ENCODE measurements at places on chromosomes 16 and 17. TPM values are rescaled to one million over a fixed set of nuclear protein-coding genes. Genes with fewer than 3 reads are reported as not detected.
A peak's percentile ranks its signal among the peaks of the same experiment; 100 is the strongest.

DNA sequence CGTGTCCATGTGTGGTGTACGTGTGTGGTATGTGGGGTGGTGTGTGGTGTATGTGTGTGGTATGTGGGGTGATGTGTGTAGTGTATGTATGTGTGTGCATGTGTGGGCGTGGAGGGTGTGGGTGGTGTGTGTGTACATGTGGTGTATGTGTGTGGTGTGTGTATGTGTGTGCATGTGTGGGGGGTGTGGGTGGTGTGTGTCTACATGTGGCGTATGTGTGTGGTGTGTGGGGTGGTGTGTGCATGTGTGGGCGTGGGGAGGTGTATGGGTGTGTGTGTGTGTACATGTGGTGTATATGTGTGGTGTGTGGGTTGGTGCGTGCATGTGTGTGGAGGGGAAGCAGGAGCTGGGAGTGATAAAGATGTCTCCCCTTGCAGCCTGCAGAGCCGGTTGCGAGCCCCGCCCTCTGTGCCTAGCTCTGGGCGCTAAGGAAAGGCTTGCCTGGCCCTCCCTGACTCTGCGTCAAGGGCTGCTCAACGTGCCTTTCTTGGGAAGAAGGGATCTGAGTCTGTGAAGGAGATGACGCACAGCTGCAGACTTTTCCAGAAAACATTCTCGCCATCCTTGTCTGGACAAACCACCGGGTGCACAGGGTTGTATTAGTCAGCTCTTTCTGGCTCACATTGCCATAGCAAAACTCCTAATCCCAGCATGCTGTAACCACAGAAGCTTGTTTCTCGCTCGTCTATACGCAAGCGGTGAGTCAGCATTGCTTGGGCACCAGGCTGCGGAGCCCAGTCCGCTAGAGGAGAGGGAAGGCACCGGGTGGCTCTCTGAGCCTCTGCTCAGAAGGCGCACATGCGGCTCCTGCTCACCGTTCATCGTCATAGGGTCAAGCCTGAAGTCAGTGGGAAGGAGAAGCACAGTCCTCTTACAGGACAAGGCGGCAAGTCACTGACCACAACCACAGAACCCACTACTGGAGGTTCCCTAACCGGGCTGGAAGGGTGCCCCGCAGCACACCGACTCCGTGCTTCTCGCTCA is 2.0 kb upstream of the CD300H start:
- H3K27ac ChIP-seq: no peak overlapping the region
- H3K36me3 ChIP-seq: no peaks in the 10 kb centered on the region
- H3K4me3 ChIP-seq: no peak overlapping the region
- peaks cover 2% of the 10 kb centered on the region for H3K4me1 ChIP-seq

DNA sequence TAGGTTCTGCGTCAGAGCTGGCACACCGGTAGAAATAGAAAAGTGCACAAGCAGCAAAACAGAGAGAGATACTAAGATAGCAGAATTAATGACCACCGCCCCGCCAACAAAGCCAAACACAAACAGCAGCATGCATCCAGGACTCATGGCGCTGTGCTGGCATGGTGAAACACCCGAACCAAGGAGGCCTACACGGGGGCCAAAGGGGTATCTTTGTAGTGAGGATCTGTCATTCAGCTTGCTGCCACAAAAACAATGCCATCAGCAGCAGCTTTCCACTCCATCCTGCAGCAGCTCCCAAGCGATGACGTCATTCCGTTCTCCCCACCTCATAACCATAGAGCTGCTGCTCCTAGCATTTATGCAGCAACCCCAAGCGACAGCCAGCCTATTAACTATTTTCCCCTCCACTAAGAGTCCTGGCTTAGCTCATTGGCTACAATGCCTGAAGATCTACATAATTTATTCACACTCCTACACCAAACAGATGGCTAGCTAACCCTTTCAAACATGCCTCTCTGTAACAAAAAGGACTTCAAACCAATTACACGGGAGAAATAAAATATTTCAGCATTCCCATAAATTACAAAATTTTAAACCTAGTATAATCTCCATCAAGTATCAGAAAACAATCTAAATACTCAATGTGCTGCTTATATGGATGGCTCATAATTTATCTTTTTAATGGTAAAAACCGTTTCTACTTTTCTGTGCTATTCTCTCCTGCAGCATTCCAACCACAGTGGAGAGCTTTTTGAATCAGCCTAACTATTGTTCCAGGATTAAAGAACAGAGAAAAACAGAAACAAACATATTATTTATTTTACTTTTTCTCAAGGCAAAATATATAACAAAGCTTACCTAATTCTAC is 73.9 kb downstream of the SPAG9 start:
- peak overlapping the region; percentile 69 for H3K27ac ChIP-seq
- peaks cover 7% of the 10 kb centered on the region for H3K4me1 ChIP-seq
- H3K27me3 ChIP-seq: no peaks in the 10 kb centered on the region

DNA sequence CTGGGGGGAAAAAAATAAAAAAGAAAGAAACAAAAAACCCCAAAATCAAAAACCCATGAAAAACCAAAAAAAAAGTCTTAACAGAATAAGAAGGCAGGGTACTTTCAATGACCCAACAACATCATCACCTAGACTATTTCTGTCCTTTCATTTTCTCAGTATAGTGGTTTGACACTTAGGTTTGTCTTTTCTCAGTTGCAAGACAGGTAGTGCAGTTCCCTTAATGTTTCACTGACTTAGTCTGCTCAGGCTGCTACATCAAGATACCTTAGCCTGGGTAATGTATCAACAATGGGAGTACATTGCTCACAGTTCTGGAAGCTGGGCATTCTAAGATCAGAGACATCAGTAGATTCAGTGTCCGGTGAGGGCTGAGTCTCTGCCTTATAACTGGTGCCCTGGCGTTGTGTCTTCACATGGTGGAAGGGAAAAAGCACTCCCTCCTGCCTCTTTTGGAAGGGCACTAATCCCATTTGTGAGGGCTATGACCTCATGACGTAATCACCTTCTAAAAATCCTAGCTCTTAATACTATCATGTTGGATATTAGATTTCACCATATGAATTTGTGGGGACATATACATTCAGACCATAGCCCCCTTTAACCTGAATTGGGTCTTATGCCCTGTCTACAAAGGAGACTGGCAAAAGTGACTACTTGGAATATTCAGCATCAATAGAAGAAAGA is 362.3 kb upstream of the RBFOX1 start:
- no peaks in the 10 kb centered on the region for H3K27me3 ChIP-seq
- no peak for DNase-seq
- no peak overlapping the region for H3K4me3 ChIP-seq

Gene TMC5
- total RNA-seq: not detected

DNA sequence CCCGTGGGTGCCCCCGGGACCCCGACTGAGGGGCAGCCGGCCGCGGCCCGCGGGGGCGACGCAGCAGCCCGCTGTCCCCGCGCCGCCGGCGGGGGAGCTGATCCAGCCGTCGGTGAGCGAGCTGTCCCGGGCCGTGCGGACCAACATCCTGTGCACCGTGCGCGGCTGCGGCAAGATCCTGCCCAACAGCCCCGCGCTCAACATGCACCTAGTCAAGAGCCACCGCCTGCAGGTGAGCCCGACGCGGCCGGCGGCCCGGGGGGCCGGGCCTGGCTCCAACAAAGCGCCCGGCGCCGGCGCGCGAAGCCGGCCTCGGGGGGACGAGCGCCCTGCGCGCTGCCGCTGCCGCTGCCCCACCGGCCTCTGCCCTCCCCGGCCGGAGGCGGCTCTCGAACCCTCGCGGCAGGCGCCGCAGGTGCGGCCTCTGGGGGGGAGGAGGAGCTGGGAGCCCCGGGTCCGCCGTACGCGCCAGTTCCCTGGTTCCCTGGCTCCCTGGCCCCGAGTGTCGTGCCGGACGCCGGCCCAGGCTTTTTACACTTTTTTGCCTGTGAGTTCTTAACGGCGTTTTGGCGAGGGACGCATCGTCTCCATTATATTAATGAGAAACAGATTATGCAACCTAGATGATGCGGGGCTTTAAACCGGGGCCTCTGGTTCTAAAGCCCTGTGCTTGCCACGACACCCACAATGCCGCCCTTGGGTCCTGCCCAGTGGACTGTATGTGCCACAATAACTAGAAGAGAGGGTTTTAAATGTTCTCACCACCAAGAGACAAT is 521 bp downstream of the ATMIN start:
- peak overlapping the region; percentile 67 for H3K4me3 ChIP-seq
- H3K36me3 ChIP-seq: no peaks in the 10 kb centered on the region
- peak; percentile 13 for DNase-seq
- H3K27me3 ChIP-seq: no peaks in the 10 kb centered on the region
- no peak overlapping the region for H3K27ac ChIP-seq
- no peaks in the 10 kb centered on the region for H3K4me1 ChIP-seq
